ENCODE measurements at places on chromosomes 7 and 10.

DNA sequence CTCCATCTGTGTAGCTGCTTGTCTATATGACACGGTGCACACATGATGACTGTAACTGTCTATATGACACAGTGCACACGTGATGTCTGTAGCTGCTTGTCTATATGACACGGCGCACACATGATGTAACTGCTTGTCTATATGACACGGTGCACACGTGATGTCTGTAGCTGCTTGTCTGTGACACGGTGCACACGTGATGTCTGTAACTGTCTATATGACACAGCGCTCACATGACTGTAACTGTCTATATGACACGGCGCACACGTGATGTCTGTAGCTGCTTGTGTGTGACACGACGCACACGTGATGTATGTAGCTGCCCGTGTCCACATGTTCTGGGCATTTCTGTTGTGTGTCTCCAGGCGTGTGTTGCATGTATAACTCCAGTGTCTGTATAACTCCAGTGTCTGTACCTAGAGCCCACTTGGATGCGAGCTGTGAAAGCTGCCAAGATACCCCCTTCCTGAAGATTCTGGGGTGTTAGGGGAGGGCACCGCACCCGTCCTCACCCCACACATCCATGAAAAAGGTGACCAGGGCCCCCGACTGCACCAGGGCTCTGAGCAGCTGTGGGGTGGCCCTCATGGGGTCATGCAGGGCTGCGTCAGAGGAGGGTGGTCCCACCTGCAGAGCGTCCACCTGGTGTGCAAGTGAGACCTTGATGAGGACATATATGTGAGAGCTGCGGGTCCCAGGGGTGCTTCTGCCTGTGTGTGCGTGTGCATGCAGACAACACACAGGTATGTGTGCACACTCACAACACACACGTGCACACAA lies 137.9 kb downstream of the ELFN1 start:
- DNase-seq: no peak

DNA sequence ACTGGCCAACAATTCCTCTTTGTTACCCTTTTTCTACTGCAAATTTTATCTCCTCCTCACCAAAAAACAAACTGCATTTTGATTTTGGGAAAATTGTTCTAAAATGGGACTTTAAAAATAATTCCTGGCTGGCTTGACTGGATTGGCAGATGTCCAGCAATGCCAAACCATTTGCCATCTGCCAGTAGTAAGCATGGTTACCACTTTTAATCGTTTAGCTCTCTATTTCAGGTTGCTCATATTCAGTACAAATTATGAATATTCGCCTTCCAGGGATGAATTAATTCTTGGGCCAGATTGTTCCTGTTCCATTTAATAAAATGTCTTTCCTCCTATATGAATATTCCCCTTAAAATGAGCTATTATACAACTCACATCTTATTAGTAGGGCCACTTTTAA lies 35.7 kb downstream of the SMNDC1 start:
- no peak for DNase-seq

GRCh38 chr10:118449521-118449920 lies 107.4 kb upstream of the FAM204A start:
- DNase-seq: no peak

- DNase-seq: no peak
Measured at GRCh38 chr10:100061401-100061800, 20.3 kb downstream of the CPN1 start.

GRCh38 chr10:60162631-60163030 lies 227.0 kb downstream of the ANK3 start:
- no peak for DNase-seq

GRCh38 chr10:109922976-109923921 lies at the start of gene XPNPEP1:
Gene XPNPEP1 (minus strand): TSS chr10:109923511. CDS start chr10:109923433, 78 bp downstream.
- no peak for DNase-seq

DNA sequence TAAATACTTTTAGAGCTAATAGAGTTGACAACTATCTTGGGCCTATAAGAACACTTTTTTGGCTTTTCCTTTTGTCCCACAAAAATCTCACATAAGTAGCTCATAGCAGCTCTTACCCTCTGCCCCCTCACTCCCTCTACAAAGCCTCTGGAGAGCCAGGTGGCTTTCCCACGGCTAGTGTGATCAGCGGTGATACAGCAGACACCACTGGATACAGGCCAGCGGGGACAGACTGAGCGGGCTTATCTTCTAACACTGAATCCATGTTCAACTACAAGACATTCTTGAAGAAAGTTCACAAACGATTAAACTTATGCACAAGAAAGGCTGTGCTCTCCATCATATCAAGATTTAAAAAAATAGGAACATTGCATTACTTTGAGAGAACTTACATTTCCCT lies 377.2 kb downstream of the PARD3 start:
- no peak for DNase-seq

GRCh38 chr7:80277434-80278427 lies 143.1 kb downstream of the GNAI1 start:
- no peak for DNase-seq

DNA sequence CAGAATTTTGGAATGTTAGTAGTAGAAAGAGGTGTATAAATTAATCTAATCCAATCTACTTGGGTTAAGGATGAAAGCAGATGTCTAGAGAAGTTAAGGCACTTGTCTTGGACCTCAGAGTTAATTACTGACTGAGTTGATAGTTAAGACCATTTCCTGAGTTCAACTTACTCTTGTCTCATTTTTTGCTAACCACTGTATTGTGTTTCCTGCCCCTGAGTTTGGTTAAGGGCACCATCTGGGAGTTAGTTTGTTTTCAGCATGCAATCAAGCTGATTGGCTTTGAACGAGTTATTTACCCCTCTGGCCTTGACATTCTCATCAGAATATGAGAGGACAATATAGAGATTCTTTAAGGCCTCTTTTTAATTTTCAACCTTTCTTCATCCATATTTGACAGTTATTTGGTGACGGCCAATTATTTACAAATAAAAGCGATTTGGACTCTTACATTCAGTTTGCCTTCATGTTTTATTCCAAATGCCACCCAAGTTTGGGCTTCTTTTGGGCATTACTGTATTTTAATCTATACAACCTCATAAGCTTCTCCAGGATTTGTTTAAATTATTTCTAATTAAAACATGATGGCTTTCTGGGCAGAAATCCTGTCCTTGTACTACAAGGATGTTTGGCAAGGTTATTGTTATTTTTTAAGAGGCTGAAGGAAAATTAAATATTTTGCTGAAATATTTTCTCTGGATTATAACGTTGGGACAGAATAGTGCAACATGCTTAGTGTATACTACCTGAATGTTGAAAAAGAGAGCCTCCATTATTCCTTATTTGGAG lies 225.0 kb downstream of the CACNB2 start:
- no peak for DNase-seq

DNA sequence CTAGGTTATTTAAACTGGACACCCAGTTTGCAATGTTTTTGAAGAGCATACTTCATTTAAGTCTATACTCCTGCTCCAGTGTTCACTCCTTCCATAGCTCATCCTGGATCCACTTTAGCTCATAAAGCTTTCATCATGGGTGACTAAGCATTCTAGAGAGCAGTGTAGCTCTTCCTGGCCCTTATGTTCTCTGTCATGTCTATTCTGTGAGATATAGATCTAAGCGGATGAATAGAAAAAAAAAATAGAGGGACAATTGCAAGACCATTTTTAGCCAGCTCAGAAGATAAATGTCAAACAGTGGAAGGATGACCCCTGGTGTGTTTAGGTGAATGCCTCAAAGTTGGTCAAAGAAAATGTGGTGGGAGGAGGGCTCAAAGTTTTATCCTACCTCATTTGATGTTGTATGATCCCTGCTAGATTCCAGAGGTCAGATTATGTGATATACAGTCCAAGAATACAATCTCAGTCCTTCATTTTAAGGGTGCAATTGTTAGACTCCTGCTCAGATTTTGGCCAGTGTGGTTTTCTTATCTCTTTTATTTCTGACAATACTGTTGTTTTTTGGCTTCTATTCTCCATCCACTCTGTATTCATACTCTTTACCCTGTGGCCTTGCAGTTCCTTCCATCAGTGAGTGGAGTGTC lies 7.5 kb upstream of the HECW1 start:
- no peak for DNase-seq
